NCI-H1694 treated with DMSO at 0.1 percent for 48 hours (cell line): ENCODE measurements at places on chromosomes 16 and 17.

DNA sequence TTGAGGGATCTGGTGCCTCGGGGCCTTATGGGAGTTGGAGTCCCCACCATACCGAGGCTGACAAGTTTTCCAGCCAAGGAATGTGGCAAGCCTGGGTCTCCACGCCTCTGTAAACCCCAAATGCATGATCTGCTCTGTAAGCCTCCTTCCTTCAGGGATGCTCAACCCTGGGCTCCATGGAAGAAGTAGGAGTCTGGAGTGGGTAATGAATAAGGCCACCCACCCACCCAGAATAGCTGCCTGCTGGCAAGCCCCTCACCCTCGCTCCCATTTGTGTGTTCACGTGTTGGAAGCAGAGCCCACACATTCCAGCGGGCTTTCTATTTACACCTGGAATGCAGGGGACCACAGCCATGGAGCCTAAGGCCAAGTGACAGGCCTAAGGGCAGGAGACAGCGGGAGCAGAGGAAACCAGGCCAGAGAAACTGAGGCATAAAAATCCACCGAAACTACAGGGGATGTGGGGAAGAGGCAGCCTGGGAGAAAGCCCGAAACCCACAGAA is 4.4 kb downstream of the DLG4 start:
- DNase-seq: no peak

GRCh38 chr17:15284537-15284936 is 19.4 kb upstream of the PMP22 start:
- DNase-seq: no peak

GRCh38 chr17:59331929-59332748 is 684 bp downstream of the YPEL2 start:
- no peak for DNase-seq

DNA sequence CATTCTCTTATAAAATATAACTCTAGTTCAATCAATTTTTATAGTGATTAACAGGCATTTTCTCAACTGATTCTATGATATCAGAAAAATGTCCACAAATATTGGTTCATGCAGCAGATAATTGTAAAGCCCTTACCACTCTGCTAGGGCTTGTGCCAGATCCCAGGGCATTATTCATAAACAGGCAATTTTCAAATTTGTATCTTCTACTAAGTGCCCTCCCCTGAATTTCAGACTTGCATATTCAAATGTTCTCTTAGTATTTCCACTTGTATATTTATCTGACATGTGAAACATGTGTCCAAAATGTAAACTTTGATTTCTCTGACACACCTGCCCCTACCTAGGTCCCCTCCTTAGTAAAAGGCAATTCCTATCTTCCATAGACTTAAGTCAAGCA is 9.3 kb downstream of the CPHXL2 start:
- DNase-seq: no peak

DNA sequence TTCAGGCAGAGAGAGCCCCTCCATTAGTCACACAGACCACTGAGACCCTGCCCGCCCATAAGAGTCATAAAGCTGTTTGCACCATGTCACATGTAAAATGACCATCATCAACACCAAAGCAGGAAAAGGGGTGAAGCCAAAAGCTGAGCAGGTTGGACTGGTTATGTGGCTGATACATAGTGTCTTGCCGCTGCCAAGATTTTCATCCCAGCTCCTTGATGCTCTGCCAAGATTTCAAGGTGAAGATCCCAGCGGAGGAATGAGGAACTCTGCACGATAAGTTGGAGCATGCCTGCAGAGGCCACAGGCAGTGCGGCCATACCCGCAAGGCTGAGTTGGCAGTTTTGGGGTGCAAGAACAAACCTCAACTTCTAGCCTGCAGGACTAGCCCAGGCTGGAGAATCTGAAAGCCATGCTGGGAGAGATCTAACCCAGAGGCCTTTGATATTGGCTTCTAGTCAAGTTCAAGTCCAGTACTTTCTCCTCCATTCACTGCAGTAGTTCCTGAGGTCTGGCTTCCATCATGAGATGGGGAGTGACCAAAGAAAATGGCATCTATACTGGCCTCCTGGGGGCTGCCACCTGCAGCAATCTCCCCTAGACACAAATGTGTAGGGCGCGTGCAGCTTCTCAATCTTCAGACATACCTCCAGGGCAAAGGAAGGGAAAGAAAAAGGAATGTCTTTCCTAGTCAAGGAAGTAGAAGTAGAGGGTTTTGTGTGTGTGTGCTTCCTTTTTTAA is 79.7 kb upstream of the NOL11 start:
- DNase-seq: no peak

DNA sequence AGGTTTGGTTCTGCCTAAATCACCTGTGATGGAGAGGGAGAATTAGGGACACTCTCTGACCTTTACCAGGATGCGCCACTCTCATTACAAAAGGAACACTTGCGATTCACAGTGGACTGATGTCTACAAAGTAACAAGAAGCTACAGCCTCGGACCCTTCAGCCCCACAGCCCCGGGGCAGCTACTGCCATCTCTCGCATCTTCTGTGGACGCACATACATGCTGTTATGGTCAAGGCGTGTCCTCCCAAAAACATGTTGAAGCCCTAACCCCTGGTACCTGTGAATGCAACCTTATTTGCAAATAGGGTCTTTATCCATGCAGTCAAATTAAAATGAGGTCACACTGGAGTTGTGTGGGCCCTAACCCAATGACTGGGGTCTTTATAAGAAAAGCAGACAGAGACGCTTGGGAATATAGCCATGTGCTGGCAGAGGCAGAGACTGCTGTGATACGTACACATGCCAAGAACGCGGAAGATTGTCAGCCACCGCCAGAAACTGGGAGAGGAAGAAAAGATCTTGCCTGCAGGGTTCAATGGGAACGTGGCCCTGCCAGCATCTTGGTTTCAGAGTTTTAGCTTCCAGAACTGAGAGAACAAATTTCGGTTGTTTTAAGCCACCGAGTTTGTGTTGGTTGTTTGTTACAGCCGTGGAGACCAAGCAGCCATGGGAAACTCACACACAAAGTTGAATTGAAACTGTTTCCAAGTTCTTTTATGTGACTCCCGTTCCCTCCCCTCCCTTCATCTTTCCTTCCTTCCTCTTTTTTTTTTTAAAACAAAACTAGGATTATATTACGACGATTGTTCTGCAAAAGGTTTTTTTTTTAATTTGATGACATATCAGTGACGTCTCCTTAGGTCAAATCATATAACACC is 23.1 kb downstream of the ATP2C2 start:
- no peak for DNase-seq

- DNase-seq: no peak
Measured at GRCh38 chr17:43526886-43527648, 19.1 kb downstream of the ETV4 start.
